ENCODE measurements at places on chromosomes 1 and 21.

DNA sequence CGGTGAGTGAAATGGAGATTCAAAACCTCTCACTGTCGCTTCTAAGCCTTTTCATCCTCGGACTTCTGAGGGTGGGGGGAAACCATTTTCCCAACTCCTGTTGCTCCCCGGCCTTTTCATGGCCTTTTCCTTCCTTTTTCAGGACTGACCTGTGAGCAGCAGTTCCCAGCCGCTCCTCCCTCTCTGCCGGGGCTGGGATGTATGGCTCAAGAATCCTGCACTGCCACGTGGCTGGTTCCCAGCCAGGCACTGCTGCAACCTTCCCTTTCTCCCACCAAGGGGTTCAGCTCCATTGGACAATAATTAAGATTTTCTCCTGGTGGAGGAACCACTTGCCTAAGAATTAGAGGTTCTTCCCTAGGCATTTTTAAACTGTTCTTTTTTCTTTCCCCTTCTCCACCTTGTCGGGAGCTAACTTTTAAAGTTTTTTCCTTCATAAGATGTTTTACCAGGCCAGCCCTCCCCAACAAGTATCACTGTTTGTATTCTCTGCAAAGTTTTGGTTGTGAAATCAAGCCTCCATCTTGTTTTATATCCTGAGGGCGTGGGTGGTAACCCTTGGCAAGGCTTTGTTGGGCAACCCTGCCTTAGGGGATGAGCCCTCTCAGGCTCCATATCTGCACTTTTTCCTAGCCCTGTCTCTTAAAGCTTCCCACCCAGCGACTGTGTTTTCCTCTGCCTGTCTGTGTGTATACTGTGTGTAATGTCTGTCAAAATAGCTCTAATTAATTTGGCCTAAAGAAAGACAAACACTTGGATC, 1166.6 kb upstream of the ADGRL2 start:
- DNase-seq, result no peak

DNA sequence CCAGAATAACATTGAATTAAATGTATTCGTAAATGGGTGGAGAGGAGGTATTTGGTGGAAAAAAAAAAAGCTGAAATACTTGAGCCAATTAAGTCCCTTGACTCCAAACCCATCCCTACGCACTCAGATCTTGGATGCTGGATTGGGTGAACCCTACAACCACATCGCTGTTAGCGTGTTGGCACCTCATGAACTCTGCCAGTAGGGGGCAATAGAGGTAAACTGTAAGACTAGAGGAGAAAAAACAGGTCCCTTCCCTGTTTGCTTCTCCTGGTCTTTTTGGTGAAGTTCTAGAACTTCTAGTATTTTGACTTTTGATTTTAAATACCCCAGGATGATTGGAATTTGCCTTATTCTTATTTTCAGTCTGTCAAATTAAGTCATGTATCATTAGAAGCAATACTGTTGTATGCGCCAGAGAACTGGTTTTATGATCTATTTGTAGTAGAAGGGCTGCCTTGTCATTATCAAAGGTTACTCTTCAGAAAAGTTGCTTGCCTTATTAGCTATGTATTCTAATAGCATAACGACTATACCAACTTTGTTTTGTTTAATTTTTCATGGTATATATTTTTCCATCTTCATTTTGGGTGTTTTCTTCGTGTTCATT, 1.9 kb upstream of the OR13G1 start:
- peak; percentile 37 for DNase-seq

GRCh38 chr1:192976576-192976975, 82.6 kb downstream of the UCHL5 start:
- DNase-seq, result no peak

- DNase-seq, result no peak
Observed at GRCh38 chr1:212819726-212820125, 27.7 kb downstream of the SPATA45 start.

GRCh38 chr1:68010090-68010489, 40.3 kb downstream of the DIRAS3 start:
- DNase-seq, result no peak

DNA sequence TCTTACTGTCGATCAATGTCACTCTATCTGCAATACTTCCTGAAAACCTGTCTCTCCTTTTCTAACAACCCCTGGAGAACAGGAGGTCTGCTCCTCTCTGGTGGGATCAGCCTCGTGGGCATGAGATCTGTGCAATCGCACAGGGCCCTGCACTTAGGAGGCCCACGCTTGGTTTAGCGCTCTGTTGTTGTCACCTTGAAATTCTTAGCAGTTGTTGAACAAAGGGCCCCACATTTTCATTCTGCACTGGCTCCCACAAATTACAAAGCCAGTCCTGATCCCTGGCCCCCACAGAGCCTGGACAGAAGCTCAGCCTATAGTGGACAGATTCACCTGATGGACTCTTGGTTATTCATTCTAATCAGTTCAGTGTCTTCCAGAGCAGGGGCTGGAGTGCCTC, 18.6 kb downstream of the SPOCD1 start:
- no peak for DNase-seq

GRCh38 chr1:3111348-3112021, 42.5 kb downstream of the PRDM16 start:
- no peak for DNase-seq

DNA sequence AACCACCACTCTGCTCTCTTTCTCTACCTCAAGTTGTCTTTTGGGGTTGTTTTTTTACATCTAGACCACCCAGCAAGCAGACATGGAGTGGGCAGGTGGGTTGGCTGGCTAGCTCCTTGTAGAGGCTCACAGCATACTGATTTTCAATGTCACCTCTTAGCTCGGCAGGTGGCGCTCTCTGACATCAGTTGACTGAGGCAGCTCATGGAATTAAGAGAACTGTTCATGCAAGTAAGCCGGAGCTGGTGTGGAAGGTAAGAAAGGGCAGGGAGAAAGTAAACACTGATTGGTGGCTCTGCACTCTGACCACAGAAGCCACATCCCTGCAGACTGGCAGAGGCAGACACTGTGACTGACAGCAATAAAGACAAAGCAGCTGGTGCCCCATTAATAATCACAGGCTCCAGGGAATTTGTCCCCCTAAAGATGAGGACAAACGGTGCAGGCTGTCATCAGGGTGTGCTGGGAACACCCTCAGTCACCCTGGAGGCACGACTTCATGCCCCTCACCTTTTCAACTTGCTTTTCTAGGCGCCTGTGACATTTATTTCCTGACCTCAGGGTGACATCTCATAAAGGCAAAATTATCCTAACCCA, 226.8 kb downstream of the LMX1A start:
- peak; percentile 18 for DNase-seq

- no peak for DNase-seq
Observed at GRCh38 chr1:64000021-64000420, 203.4 kb upstream of the UBE2U start.

- peak; percentile 69 for DNase-seq
Observed at GRCh38 chr1:43978551-43979260, at the start of gene B4GALT2. Gene B4GALT2, plus strand, starts transcription at chr1:43979210. Its CDS starts 1,951 bp downstream, at chr1:43981161.

GRCh38 chr1:92792340-92792782, 7.5 kb upstream of the EVI5 start:
- DNase-seq, result no peak

- DNase-seq, result no peak
Observed at GRCh38 chr21:36246080-36246631, 73.8 kb upstream of the MORC3 start.

DNA sequence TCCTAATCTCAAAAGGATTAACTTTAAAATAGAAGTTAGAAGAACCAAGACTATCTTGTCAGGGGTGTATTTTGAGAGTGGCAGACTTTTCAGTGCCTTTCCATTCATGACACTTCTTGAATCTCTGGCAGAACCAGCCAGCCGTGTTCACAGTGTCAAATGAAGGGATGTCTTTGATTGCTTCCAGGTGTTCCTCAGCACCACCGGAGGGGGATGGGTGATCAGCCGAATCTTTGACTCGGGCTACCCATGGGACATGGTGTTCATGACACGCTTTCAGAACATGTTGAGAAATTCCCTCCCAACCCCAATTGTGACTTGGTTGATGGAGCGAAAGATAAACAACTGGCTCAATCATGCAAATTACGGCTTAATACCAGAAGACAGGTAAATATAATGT, 32.3 kb downstream of the FMO1 start:
- DNase-seq, result no peak

DNA sequence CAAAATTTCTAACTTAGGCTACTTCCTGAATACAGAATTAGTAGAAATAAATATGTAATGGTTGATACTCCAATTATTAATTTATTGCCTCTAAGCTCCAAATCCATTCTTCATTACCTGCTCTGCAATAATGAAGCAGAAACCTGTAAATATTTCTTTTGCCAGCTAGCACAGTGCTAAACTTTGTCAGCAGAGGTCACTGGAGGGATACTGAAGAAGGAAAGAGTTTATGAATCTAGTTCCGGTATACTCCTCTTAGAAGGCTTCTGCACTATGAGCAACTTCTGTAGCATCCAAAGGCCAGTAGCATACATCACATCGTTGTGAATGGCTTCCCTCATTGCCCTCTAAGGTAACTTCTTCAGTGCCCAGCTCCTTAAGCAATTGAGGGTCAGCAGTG, 81.0 kb upstream of the LHX8 start:
- DNase-seq, result no peak

DNA sequence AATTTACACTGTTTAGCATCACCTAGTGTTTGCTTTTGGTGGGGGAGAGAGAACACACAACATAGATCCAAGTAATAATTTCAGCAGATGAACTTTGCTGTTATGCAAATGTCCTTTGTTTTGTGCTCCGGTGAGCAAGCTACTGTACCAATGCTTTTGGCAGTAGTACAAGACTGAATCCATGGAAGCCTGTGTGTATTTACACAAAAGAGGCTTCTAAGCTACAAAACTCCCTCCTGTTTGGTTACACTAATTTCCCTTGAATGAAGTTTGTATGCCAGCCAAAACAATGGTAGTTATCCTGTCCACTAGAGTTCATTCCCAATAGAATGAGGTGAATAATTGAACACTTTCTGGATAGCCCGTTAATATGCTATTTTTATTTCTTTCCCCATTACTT, 320.5 kb downstream of the KCTD3 start:
- no peak for DNase-seq

GRCh38 chr1:154329152-154329521, 3.8 kb downstream of the ATP8B2 start:
- DNase-seq, result no peak

GRCh38 chr21:45087022-45087823, 12.8 kb downstream of the ADARB1 start:
- no peak for DNase-seq
